ENCODE measurements at places on chromosomes 3 and 15.

- DNase-seq: no peak
- H3K4me1 ChIP-seq: peaks cover 27% of the 10 kb centered on the region
- H3K36me3 ChIP-seq: peaks cover 3% of the 10 kb centered on the region
- no peaks in the 10 kb centered on the region for H3K27me3 ChIP-seq
- no peak overlapping the region for H3K4me3 ChIP-seq
These were observed 209.9 kb upstream of the SLC2A2 start for GRCh38 chr3:171236265-171237008.

- no peak overlapping the region for H3K4me3 ChIP-seq
- H3K4me1 ChIP-seq: peaks cover 6% of the 10 kb centered on the region
- peak overlapping the region; percentile 27 for H3K27ac ChIP-seq
- peaks cover 6% of the 10 kb centered on the region for H3K36me3 ChIP-seq
- no peak for DNase-seq
- no peaks in the 10 kb centered on the region for H3K27me3 ChIP-seq
These were observed 31.4 kb downstream of the GPD1L start for GRCh38 chr3:32137870-32138269.

DNA sequence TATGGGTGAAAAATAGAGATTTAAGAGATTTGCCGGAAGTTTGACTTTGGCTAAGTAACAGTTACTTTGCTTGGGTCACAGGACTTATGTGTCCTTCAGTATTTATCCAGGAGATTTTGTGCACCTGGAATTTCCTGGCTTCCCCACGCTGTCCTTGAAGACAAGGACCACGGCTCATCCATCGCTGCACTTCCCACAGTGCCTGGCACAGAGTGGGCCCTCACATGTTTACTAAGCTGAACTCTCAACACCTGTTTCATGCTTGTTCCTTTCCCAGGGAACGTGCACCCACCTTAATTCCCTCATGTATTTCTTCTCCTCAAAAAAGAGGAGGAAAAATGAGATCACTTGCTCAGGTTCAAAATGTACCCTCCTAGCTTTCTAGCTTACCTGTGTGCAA is 32.0 kb downstream of the CA12 start:
- H3K4me3 ChIP-seq: no peak overlapping the region
- no peak overlapping the region for H3K27ac ChIP-seq
- H3K27me3 ChIP-seq: peaks cover 18% of the 10 kb centered on the region
- H3K36me3 ChIP-seq: no peaks in the 10 kb centered on the region
- no peak for DNase-seq
- peaks cover 3% of the 10 kb centered on the region for H3K4me1 ChIP-seq

GRCh38 chr15:49185473-49185872 is 15.4 kb downstream of the GALK2 start:
- H3K27ac ChIP-seq: peak overlapping the region; percentile 24
- H3K36me3 ChIP-seq: no peaks in the 10 kb centered on the region
- DNase-seq: no peak
- peaks cover 44% of the 10 kb centered on the region for H3K4me1 ChIP-seq

DNA sequence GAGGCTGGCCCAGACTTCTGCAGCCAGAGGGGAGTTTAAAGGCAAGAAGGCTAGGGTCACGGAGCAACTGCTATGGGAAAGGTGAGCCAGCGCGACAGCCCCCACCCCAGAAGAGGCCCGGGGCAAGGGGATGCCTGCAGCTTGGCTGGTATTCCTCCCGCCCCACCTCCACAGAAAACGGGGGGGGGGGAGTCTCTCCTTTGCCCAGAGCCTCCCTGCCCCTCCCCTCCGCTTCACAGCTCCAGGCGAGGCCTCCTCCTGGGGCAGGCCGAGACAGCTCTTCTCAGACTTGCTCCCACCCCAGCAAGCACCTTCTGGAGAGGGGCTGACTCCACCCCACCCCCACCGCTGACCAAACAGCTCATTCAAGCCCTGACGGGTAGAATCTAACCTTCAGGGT is 13.4 kb downstream of the ANP32A start:
- no peaks in the 10 kb centered on the region for H3K27me3 ChIP-seq
- peaks cover 18% of the 10 kb centered on the region for H3K36me3 ChIP-seq
- peaks cover 72% of the 10 kb centered on the region for H3K4me1 ChIP-seq
- peak overlapping the region; percentile 40 for H3K4me3 ChIP-seq

DNA sequence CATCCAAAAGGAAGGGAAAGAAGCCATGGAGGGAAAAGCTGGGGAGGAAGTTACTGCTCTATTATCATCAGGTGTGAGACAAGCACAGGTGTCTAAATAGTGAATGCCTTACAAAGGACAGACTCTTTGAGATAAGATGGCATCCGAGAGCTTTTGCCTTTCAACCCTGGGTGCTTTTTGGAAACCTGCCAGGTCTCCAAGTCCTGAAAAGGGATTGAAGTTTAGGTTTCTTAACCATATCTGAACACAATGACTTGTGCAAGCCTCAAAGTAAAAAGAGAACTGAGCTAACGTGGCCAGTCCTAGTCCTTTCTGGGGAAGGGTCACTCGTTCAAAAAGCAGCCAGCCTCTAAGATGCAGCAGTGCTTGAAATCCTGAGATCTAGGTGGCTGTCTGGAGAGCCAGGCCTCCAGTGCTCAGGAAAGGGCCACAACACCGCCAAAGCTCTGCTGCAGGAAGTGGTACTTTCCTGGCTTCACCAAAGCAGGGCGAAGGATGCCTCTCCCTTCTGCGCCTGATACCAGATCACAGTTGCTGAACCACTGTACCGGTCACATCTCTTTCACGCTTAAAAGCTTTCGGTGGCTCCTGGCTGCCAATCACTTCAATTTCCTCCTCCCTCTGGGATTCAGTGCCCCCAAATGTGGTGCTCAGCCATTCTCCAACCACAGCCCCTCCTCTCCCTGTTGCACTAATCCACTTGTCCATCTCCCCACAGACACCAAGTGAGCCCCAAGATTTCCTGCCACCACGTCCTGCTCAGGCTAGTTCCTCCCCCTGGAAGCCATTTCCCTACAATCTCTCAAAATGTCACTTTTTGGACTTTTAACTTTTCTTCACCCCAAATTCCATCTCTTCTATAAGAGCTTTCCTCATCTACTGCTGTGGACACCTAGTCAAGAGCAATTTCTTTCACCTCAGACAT is 104.1 kb upstream of the LPP start:
- peak overlapping the region; percentile 34 for H3K4me3 ChIP-seq
- no peaks in the 10 kb centered on the region for H3K36me3 ChIP-seq
- peaks cover 14% of the 10 kb centered on the region for H3K4me1 ChIP-seq
- no peaks in the 10 kb centered on the region for H3K27me3 ChIP-seq

GRCh38 chr3:177460047-177460446 is 262.8 kb upstream of the TBL1XR1 start:
- H3K36me3 ChIP-seq: no peaks in the 10 kb centered on the region
- no peak for DNase-seq
- H3K27me3 ChIP-seq: no peaks in the 10 kb centered on the region
- no peaks in the 10 kb centered on the region for H3K4me1 ChIP-seq

DNA sequence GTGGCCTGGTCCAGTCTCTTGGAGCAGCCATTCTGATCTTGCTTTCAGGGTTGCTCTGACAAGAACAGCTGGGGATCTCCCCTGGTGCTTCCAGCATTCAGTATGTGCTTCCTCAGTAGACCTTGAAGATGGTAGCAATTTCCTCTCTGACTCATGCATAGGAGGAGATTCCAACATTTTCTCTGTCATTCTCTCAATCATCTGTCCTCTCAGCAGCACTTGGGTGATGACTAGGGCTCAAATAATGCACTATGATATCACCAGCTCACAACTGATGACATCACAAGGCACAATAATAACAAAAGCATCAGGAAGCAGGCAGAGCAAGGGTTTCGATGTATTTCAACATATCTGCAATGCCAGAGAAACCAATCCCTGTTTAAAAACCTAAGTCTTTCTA is 52.7 kb downstream of the NFKBIZ start:
- no peaks in the 10 kb centered on the region for H3K36me3 ChIP-seq
- H3K4me3 ChIP-seq: no peak overlapping the region
- H3K27ac ChIP-seq: no peak overlapping the region
- no peaks in the 10 kb centered on the region for H3K4me1 ChIP-seq
- DNase-seq: no peak

DNA sequence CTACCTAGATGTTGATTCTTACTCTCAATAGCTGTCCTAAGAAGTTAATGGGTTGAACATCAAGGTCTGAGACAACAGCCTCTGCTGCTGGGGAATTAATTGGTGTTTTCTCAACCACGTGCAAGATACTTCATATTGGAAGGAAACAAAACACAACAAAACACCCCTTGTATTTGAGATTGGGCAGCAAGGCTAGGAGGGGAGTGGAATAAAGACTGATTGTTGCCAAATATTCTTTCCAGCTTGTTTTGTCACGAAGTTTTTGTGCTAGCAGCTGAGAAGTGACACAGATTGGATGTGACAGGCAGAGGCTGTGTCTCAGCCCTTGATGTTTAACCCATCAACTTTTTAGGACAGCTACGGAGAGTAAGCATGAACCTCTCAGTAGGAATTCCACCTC is 808.4 kb downstream of the IGSF11 start:
- H3K4me3 ChIP-seq: no peak overlapping the region
- H3K4me1 ChIP-seq: no peaks in the 10 kb centered on the region
- no peaks in the 10 kb centered on the region for H3K27me3 ChIP-seq
- DNase-seq: no peak
- no peaks in the 10 kb centered on the region for H3K36me3 ChIP-seq
- H3K27ac ChIP-seq: no peak overlapping the region

Measured in effector memory CD8-positive, alpha-beta T cell (primary cell).